ENCODE measurements at places on chromosomes 2 and 18.

DNA sequence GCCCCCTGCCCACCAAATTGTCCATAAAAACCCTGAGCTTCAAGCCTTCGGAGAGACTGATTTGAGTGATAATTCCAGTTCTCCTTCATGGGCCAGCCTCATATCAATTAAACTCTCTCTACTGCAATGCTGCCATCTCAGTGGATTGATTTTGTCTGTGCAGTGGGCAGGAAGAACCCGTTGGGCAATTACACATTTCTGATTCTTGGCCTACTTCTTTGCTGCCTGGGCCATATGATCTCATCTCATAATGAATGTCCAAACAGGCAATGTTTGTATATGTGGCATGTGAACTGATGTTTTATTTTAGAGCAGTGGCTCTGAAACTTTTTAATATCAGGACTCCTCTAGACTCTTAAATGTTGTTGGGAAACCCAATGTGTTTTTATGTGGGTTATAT lies 101.2 kb upstream of the SLC38A11 start:
- DNase-seq, result no peak

- no peak for DNase-seq
Measured at GRCh38 chr2:187390891-187391290, 57.2 kb downstream of the CALCRL start.

- no peak for DNase-seq
Measured at GRCh38 chr2:239111401-239112100, 263.7 kb downstream of the TWIST2 start.

GRCh38 chr18:77201506-77201905 lies 48.1 kb upstream of the GALR1 start:
- DNase-seq, result no peak

- DNase-seq, result no peak
Measured at GRCh38 chr18:4639628-4640310, 184.7 kb upstream of the DLGAP1 start.

- DNase-seq, result no peak
Measured at GRCh38 chr2:105834931-105835330, 90.2 kb downstream of the NCK2 start.

- no peak for DNase-seq
Measured at GRCh38 chr2:45457211-45457945, 153.7 kb downstream of the SRBD1 start.

DNA sequence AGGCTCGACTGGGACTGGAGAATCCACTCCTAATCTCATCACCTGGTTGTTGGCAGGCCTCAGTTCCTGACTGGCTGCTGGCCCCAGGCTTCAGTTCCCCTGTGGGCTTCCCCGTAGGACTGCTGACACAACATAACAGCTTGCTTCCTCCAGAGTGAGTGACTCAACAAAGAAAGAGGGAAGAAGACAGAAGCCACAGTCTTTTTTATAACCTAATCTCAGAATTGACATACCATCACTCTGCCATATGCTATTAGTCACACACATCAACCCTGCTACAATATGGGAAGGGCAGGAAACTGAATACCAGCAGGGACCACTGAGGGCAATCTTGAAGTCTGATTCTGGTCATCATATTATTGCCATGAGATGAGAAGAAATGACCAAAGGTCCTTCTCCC lies 76.8 kb upstream of the SLC14A2 start:
- DNase-seq, result no peak

GRCh38 chr2:231632559-231633142 lies 40.0 kb downstream of the TEX44 start:
- DNase-seq, result no peak

- DNase-seq, result no peak
Measured at GRCh38 chr2:72958542-72959385, 41.4 kb downstream of the EMX1 start.

- no peak for DNase-seq
Measured at GRCh38 chr18:60067426-60068210, 167.8 kb downstream of the PMAIP1 start.

DNA sequence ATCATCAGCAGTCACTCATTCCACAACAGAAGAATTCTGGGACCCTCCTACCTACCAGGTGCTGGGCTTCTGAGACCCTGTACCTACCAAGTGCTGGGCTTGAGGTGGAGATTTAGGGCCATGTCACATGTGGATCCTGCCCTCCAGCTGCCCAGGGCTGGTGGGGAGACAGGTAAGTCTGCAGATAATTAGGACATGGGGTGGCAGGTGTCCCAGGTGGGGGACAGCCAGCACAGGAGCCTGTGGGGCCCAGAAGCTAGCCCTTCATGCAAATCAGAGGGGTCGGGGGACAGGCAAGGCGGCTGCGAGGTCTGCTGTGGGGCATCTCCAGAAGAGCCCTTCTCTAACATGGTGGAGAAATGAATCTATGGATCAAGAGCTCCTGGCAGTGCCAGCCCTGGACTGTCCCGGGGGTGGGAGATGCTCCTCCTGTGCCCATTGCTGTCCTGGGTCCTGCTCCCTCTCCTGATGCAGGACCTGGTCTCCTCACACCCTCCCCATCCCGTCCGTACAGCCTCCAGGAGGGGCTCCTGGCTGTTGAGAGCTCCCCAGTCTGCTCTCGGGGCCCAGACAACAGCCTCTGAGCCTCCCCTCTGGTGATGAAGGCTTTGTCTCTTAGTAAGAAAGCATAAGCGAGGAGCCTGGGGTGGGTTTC lies 106.3 kb upstream of the GLI2 start:
- no peak for DNase-seq

DNA sequence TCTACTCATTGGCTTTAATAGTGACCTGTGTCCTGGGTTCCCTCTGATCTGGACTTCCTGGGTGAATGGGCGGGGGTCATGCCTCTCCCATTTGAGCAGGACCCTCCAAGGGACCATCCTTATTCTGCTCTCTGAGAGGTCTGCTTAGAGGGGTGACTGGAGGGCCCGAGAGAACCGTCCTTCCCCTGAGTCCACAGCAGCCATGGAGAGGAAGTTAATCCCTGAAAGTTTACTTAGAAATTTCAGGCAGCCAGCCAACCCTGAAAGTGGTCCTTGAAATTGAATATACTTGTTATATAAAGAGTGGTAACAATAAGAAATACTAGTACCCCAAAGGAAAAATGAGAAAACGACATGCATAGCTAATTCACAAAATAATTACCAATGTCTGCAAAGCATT lies 226.1 kb downstream of the DYSF start:
- no peak for DNase-seq

GRCh38 chr18:59988098-59988706 lies 88.4 kb downstream of the PMAIP1 start:
- DNase-seq, result peak; percentile 35

DNA sequence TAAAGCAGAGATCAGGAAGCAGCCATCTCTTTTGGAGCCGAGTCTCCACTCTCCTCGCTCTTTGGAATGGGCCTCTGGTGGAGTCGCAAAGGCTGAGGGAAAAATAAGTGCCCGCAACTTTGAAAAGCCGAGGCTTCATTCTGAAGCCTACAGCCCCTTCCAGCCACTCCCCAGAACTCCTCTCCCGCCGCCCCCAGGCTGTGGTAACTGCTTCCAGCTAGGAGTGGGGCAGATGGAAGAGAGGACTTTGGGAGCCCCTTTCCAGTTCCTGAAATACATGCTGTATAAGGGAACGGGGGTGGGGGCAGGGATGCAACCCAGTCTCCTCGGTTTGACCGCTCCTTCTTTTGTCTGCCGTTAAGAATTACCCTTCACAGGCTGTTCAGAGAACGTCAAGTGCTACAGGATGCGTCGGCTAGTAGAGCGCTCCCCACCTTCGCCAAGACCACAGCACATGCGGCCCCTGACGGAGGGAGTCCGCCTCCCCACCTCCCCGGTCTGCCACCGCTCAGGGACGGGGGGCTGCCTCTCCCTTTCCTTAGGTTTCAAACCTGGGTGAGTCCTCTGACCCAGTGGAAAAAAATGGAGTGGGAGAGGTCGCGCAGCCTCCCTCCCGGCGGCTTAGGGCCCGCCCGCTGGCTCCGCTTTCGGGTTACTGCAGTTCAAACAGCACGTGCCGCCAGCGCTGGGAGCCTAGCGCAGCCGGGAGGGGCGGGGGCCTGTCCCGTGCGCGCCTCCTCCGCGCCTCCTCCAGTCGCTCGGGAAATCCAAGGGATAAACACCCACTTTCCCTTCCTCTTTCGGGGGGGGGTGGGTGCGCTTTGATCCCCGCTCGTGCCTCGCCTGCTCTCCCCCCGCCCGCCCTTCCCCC lies 4.9 kb downstream of the CYP26B1 start:
- DNase-seq, result no peak
